ENCODE measurements at places on chromosomes 7 and 10.

GRCh38 chr10:57300718-57301117 is 939.7 kb upstream of the ZWINT start:
- DNase-seq, result no peak

GRCh38 chr7:48710995-48711394 is 213.4 kb upstream of the CDC14C start:
- no peak for DNase-seq

DNA sequence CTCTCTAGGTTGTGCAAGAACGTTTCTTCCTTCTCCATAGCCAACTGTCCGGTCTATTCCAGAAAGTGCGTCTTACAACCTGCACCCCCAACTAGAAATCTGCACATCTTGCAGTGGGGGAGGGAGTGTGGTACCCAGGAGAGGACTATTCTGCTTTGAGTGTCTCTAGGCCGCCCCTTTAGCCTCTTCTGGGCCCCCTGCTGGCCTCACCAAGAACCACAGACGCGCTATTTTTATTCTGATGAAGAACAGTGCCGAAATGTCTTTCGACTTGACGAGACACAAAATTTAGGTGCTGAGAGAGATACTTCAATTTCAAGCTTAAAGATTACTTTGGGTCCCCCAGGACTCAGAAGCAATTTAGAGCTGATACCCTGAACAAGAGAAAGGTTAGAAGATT is 1.0 kb downstream of the CNPY1 start:
- no peak for DNase-seq

- no peak for DNase-seq
These were observed 30.5 kb downstream of the PPIF start for GRCh38 chr10:79377557-79378382.

DNA sequence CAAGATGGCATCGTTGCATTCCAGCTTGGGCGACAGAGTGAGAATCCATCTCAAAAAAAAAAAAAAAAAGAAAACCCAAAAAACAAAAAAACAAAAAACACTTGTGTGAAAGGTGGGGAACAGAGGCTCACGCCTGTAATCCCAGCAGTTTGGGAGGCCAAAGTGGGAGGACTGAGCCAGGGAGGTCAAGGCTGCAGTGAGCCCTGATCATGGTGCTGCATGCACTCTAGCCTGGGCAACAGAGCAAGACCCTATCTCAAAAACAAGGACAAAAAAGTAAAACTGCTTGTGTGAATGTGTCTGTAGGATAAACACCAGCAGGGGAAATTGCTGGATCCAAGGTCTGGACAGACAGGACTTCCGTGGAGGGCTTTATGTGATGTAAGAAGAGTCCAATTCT is 4.5 kb downstream of the PAOX start:
- no peak for DNase-seq

DNA sequence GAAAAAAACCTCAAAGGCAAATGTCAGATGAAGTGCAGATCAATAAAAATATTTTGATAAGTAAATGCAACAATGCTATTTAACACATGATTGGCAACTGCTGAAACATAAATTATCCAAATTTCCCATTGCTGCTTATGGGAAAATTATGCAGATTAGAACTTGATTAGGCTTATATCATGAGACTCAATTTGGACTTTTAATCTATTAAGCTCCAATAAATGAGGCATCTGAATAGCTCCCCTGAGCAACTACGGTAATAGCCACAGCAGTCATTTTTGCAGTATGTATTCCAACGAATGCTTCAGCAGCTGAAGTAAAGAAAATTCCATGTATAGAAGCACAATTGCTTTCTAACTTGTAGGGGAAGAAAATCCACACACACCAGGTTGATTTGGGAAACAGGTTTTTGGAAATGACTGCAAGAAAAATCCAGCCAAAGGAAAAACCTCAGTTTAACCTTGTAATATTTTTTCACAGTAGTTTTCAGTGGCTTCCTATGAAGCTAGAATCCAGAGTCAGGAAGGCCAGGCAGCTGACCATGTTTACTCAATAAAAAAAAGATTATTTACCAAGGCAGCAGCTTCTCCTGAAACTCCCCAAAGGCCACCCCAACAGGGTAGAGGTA is 716.1 kb downstream of the KCNMA1 start:
- no peak for DNase-seq

DNA sequence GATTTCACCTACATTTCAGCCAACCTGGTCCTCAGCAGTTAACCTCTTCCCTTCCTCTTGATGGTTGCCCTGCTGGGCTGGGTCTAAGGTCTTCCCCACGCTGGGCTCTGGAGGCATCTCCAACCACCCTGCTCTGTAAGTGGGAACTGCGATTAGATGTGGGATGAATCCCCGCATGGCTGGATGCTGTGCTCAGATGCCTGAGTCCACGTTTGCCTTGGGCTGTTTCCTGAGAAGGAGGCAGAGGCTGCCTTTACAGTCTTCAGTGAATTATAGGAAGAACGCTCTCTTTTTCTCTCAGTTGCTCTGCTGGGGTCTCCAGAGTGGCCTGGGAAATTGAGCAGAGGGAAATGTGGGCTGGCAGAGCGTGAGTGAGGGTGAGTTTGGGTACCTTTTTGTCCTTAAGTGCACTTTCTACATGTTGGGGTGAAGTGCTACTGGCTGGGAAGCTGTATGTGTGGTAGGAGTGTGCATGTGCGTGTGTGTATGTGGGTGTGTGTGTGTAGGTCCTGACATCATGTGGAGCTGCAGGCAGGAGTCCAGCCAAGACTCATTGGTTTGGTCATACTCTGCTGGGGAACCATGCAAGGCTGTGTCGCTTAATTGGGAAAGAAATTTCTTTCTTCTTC is 1.5 kb downstream of the GIMAP8 start:
- no peak for DNase-seq

DNA sequence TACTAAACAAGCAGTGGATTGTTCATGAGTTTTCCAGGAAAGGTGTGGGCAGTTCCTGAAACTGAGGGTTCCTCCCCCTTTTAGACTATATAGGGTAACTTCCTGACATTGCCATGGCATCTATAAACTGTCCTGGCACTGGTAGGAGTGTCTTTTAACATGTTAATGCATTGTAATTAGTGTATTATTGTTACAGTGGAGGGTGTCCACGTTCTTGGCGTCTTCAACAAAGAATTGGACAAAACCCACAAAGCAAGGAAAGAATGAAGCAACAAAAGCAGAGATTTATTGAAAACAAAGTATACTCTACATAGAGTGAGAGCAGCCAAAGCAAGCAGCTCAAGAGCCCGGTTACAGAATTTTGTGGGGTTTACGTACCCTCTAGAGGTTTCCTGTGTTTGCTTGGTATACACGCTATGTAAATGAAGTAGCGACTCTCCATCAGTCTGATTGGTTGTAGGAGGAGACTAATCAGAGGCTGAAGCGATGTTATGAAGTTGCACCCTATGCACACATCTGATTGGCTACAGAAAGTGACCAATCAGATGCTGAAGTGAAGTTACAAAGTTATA is 175.2 kb downstream of the NSUN6 start:
- DNase-seq, result no peak

DNA sequence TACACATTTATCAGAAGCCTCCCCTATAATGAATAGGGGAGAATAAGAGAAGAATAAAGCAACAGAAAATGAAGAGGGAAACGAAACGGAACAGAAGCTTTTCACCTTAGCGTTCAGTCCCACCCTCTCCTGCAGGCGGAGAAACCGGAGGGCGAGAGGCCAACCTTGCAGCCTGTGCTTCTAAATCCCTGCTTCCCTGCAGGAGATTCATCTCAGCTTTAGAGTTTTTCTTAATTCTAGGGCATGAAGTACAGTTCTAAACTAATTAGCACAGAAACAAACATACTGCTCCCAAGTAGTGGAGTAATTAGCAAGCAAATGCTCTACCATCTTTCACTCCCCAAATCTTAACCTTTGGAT is 107.2 kb downstream of the CUBN start:
- DNase-seq, result no peak

- no peak for DNase-seq
These were observed 15.8 kb upstream of the UBE3C start for GRCh38 chr7:157122800-157123495.

- DNase-seq, result no peak
These were observed 88.3 kb downstream of the CHN2 start for GRCh38 chr7:29282819-29283414.

DNA sequence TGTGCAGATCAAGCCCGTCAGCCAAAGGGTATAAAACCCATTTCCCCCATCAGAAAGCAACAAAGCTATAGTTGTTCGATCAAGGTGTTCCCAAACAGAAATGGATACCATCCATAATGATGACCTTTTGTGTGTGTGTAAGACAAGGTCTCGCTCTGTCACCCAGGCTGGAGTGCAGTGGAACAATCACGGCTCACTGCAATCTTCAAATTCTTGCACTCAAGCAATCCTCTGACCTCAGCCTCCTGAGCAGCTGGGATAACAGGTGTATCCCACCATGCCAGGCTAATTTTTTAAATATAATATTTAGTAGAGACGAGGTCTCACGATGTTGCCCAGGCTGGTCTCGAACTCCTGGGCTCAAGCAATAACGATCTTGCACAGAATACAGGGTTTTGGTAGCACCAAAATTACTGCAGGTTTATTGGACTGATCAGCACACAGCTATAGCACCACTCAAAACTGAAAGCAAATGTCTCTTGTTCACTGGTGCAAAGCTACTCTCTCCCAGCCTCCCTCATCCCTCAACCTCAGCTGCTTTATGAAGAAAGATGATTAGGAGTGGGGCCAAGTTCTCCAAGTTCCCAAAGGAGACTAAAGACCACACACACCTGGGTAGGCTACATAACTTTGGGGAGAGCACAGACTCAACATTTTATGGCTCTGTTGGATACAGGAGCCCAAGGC is 80.5 kb downstream of the ABI1 start:
- DNase-seq, result no peak

- DNase-seq, result no peak
These were observed 6.9 kb upstream of the LFNG start for GRCh38 chr7:2512713-2513112.

DNA sequence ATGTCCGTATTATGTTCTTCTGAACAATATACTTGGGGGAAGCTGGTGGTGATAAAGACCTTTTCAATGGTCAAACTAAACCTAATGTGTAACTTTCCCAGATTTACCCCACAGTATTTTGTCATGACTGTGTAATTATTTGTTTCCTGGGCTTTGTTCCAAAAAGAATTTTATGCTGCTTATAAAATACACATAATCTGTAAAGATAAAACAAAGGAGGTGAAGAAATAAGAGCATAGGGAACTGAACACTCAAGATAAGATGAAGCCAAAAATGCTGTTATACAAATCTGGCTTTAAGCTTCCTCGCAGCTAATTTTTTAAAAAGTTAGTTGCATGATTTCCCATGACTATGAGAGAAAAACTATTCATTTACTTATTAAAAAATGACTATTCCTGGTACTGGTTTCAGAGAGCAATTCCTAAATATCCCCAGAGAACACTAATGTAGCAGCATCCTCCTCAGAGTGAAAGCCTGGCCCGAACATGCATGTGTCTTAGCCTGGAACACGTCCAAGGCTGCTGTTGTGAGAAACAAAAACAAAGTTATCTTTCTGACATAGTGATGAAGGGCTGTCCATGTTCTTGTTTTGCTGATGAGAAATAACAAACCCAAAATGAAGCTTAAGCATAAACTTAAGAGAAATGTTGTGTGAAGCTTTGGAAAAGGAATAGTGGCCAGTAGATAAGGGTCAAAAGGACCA is 33.9 kb downstream of the MALSU1 start:
- DNase-seq, result no peak

GRCh38 chr10:77643795-77644468 is 6.3 kb upstream of the KCNMA1 start:
- DNase-seq, result no peak

DNA sequence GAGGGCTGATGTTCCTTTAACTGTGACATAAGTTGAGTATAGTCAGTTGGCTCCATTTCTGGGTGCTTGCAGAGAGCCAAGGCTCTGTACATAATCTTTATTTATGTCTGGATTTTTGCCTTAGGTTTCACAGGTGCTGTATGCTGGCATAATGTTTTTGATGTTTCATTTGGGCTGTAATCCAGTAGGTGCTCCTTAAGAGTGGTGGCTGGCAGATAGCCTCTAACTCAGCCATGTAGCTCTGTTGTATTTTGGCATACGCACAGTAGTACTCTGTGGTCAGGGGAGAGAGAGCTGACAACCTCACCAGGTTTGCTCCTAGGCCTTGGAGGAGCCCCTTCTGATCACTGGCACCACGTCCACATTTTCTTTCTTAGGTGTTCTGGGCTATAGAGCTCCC is 61.1 kb downstream of the RNF133 start:
- DNase-seq, result no peak

- DNase-seq, result no peak
These were observed 342.3 kb upstream of the NRP1 start for GRCh38 chr10:33676606-33677339.

DNA sequence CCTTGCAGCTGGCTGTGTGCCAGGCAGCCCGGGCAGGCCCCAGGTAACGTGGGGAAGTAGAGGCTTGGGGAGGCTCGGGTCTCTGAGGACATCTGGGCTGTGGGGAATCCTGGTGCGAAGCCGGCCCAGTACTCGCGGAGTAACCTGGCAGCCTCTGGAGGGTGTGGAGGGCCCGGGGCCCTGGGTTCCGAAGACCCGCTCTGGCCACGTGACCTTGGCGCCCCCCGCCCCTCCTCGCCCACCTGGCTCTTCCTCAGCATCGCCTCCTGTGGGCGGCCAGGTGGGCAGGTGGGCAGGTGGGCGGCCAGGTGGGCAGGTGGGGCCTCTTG is 143.1 kb downstream of the WDR37 start:
- no peak for DNase-seq

GRCh38 chr10:48804740-48805182 is 120.1 kb downstream of the WDFY4 start:
- no peak for DNase-seq

- no peak for DNase-seq
These were observed 43.8 kb downstream of the FZD9 start for GRCh38 chr7:73477376-73477775.

GRCh38 chr10:129968853-129969183 is 4.7 kb upstream of the EBF3 start:
- peak; percentile 47 for DNase-seq

- no peak for DNase-seq
These were observed 63.9 kb upstream of the PRKCQ start for GRCh38 chr10:6643962-6644361.

- no peak for DNase-seq
These were observed 8.6 kb upstream of the ADARB2 start for GRCh38 chr10:1745780-1746456.

GRCh38 chr10:108673741-108674140 is 1249.6 kb downstream of the XPNPEP1 start:
- DNase-seq, result no peak

DNA sequence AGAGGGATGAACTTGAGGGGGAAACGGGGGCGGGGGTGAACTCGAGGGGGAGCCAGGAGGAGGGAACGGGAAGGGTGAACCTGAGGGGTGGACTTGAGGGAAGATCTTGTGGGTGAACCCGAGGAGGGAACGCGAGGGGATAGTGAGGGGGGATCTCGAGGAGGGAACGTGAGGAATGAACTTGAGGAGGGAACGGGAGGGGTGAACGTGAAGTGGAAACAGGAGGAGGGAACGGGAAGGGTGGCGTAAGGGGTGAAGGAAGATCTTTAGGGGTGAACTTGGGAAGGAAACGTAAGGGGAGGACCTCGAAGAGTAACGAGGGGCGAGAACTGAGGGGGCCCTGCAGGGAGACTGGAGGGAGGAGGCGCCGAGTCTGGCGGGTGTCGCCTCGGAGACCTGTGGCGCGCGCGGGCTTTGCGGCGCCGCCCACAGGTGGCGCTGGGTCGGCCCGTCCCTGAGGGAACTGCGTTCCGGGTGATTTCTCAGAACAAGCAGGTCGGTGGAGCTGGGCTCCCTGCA is 651 bp downstream of the MYO3A start:
- DNase-seq, result no peak

- no peak for DNase-seq
These were observed 141.0 kb downstream of the PRKAG2 start for GRCh38 chr7:151735851-151736402.
